ENCODE measurements at places on chromosomes 1 and 21. TPM values are rescaled to one million over a fixed set of nuclear protein-coding genes. Genes with fewer than 3 reads are reported as not detected.

Gene OR10J4
- not detected for total RNA-seq

Gene GJA9
- total RNA-seq: 0.07 TPM

Gene DNASE2B
- not detected for total RNA-seq

Gene OR2T27
- not detected for total RNA-seq

Gene S100A2
- 36.3 TPM for total RNA-seq

Gene CHODL
- total RNA-seq: not detected

Gene CDC42SE1
- 83.8 TPM for total RNA-seq

Gene OR2M3
- not detected for total RNA-seq

Gene CTH
- 1.7 TPM for total RNA-seq

Gene RIMKLA
- total RNA-seq: 0.27 TPM

Gene TGFB2
- total RNA-seq: 14.0 TPM

Gene OR2L2
- total RNA-seq: not detected

Gene LAMC2
- total RNA-seq: 21.1 TPM

Gene SLAMF1
- total RNA-seq: not detected

Gene SERINC2
- total RNA-seq: 30.0 TPM

Gene ZNF593
- 67.0 TPM for total RNA-seq
